Right lung (tissue), 10 donors: ENCODE measurements at places on chromosomes 13 and 19. TPM values are rescaled to one million over a fixed set of nuclear protein-coding genes. Genes with fewer than 3 reads are reported as not detected.

The HSH2D gene
- polyA plus RNA-seq = 2.2 TPM

The ASPDH gene
- polyA plus RNA-seq = 2.2 TPM

The LMTK3 gene
- polyA plus RNA-seq = 4.0 TPM

The CERS1 gene
- 3.5 TPM for polyA plus RNA-seq

The UPK1A gene
- not detected for polyA plus RNA-seq

The TUBA3C gene
- not detected for polyA plus RNA-seq

The C19orf81 gene
- 0.45 TPM for polyA plus RNA-seq

The NLRP11 gene
- polyA plus RNA-seq = not detected

DNA sequence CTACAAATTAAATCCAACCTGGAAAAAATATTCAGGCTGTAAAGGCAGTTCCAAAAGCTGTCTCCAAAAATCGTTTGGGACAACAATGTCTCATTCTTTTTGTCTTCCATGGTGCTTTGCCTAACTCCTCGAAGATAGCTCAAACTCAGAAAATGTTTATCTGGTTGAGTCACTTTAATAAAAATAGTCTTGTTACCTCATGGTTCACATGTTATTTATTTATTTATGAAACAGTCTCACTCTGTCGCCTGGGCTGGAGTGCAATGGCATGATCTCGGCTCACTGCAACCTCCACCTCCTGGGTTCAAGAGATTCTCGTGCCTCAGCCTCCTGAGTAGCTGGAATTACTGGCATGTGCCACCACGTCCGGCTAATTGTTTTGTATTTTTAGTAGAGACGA, 4.9 kb upstream of the BRD4 start:
- no peak for DNase-seq

- DNase-seq = no peak
These were observed 5.8 kb upstream of the TMC4 start for GRCh38 chr19:54178581-54179261.

DNA sequence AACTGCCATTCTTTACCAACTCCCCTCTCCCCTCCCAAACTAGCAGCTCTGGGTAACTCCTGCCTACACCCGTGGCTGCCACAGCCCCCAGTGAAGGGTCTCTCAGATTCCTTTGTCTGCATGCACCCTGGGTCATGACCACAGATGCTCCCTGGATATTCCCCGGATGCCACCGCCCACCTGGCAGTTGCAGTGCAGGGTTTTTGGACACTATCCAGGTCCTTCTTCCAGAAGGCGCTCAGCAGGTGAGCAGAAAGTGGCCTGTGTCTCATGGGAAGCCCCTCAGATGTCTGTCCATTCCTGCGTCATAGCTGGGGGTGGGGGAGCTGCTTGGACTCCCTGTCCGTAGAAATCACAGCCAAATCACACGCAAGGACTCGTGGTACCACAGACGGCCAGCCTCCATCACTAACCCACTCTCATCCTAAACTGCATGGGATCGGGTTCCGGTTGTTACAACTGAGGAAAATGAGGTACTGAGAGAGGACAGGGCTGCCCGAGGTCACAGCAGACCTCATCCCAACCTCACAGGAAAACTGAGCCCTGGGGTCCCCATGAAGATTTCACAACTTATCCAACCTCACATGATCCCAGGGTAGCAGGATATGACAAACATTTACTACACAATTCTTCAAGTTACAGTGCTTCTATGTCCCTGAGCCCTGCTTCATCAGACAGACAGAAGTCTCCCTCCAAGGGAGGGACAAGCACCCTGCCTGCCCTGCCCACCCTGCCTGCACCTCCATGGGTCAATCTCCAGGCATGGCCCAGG, 38.6 kb downstream of the ELL start:
- no peak for DNase-seq

GRCh38 chr13:62931853-62932252, 1516.2 kb upstream of the PCDH20 start:
- no peak for DNase-seq

DNA sequence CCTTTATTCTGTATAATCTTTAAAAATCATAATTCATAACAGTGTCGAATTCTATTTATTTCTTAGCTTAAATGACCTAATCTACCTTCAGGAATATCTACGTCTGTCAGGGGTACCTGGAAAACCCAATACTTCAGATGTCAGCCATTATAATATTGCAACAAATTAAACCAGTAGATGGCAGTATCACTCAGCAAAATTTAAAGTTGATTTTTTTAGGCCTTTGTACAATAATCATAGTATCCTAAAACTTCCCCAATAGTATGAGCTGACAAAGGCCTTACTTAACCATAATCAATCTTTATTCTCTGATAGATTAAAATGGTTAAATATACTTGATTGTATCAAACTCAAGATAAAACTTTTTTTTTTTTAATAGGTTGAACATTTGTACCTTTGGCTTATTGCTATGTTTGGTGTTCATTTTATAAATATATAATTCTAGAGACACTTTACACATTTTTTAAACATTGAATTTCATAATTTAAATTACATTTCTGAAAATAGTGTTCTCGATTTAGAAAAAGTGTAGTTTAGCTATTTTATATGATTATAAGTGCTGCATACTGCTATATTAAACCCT, 830.2 kb upstream of the SPRY2 start:
- DNase-seq = peak; percentile 5

DNA sequence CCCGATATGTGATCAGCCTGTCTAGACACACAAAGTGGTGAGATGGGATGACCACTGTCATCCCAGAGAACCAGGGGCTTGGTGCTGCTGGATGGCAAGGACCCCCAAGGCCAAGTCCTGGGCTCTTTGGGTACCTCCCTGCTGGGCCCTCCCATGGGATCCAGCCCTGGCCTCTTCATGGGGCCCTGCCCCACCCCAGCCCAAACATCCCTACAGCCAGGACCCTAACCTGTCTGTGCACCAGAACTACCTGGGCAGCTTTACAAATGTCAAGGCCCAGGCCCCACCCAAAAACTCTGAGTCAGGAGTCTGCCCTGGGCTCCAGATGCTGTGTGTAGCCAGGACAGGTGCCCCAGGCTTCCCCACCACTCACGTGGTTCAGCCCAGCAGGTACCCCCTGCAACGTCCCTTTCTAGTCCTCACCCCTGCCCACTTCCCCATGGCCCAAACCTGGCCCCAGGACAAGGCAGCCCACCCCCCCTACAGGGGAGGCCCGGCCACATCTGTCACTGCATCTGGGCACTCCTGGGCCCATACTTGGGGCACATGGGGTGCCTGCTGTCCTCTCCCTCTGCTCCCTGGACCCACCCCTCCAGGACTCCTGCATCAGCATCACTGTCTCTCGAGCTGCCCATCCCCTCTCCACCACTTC, 233.5 kb downstream of the TUBA3C start:
- DNase-seq = no peak

GRCh38 chr13:31236211-31236786, 36.5 kb downstream of the B3GLCT start:
- peak; percentile 7 for DNase-seq

GRCh38 chr19:33675501-33676124, 53.9 kb downstream of the CHST8 start:
- no peak for DNase-seq

DNA sequence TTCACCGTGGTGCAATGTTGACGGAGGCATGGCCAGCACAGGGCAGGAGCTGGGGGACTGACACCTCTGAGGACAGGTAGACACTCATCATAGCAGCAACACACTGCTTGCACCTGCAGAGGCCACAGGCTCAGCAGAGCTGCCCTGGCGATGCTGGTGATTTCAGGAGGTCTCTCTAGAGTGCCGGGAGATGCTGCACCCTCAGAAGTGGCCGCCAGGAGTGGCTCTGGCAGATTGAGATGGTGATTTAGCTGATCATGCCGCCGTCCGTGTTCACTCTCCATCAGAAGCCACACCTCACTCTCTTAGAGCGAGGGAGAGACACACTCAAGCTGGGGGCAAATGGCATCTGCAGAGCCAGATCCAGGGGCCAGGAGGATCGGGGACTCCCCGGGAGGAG, 244.6 kb upstream of the SGCG start:
- no peak for DNase-seq

DNA sequence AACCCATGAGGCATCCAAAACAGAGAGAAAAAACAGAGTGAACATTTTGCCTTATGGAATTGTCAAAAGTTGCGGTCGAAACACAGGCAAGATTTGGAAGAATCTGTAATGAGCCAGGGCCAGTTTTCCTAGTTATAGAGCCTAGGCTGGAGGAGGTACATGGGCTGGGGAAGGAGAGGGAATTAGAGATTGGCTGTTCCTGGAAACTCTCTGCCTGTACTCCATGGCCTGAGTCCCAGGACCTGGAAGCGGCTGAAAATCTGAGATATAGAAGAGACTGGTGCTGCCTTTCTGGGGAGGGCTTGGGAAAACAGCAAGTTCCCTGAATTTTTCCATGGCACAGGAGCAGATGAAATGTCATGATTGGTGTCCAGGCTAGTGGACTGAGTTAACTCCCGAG, 122.8 kb upstream of the KLF12 start:
- DNase-seq = no peak

DNA sequence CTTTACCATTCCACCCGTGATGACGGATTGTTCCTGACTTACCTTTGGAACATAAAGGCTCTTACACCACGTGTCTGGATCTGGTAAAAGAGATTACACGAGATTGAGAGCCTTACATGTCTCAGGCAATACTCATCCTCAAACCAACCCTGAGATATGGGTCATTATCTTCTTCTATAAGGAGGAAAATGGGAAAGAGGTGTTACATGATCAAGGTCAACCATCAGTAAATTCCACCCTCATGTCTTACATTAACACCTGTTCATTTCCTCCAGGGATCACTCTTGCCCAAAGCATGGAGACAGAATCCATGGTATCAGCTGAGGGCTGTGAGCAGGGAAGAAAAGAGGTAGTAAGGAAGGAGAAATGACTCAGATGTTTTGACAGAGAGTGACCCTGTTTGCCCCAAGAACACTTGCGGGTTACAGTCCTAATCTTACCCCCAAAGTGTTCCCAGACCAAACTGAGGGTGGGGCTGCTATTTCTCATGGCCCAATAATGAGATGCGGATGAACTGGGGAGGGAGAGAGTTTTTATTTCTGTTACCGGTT, 19.6 kb downstream of the LILRB4 start:
- DNase-seq = no peak

DNA sequence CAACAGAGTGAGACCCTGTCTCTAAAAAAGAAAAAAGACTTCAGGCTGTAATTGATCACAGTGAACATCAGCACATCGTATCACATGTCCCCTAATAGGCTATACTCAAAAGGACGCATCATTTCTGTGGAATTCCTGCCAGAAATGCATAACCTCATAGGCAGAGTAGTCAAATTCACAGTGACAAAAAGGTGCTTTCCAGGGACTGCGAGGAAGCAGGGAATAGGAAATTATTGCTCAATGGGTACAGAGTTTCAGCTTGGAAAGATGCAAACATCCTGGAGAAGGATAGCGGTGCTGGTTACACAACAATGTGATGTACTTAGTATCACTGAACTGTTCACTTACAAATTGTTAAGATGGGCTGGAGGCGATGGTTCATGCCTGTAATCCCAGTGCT, 41.1 kb upstream of the MRI1 start:
- DNase-seq = no peak

- DNase-seq = no peak
These were observed 122.0 kb downstream of the OLFM4 start for GRCh38 chr13:53150568-53150967.

GRCh38 chr13:36680913-36681312, 7.1 kb downstream of the SERTM1 start:
- DNase-seq = no peak

GRCh38 chr19:49855676-49856573, 5.0 kb downstream of the PTOV1 start:
- DNase-seq = no peak

DNA sequence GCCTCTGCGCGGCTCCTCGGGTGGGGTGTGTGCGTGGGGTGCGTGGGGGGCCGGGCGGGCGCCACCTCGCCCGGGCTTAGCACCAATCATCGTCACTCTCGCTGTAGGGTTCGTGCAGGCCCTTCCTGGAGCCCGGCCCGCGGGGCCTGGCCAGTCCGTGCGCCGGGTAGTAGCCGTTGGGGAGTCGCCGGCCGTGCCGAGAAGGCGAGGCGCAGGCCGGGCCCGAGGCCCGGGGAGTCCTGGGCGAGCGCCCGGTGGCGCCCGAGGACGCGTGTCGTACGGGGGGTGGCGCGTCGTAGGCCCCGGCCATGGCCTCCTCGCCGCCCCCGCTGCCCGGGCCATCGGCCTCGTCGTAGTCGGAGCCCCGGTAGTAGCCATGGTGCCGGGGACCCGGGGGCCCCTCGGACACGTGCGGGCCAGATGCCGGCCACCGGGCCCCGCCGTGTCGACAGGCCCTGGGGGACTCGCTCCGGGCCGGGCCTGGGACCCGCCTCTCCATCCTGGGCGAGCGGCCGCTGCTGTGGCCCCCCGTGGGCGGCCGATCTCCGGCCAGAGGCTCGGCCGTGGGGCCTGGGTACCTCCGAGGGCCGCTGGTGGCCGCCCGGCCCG, 57.1 kb downstream of the IER2 start:
- DNase-seq = no peak

DNA sequence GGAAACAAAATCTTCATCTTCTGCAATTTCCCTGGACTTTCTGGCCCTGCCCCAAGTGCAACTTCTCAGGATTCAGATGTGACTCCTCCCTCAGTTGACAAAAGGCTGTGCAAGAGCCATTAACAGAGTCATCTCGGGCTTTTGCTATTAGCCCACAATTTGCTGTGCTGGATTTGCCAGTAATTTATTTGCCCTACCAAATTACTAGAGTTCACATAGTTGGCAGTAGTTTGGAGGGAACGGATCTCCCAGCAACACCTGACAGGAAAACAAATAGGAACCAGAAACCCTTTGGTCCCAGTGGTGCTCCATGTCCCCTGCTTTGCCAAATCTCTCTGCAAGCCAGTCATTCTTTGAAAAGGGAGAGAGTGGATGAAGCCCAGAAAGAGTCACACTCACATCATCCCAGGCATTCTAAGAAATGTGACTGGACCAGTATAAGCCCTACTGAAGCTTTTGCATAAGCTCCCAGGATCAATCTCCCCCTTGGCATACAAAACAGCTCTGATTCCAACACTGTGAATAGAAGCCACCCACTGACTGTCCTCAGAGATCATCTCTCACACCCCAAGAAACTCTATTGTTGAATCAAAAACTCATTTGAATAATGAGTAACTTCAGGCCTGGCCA, 350.1 kb upstream of the NBEA start:
- no peak for DNase-seq

- DNase-seq = no peak
These were observed 231.9 kb downstream of the COG6 start for GRCh38 chr13:39887387-39887786.

DNA sequence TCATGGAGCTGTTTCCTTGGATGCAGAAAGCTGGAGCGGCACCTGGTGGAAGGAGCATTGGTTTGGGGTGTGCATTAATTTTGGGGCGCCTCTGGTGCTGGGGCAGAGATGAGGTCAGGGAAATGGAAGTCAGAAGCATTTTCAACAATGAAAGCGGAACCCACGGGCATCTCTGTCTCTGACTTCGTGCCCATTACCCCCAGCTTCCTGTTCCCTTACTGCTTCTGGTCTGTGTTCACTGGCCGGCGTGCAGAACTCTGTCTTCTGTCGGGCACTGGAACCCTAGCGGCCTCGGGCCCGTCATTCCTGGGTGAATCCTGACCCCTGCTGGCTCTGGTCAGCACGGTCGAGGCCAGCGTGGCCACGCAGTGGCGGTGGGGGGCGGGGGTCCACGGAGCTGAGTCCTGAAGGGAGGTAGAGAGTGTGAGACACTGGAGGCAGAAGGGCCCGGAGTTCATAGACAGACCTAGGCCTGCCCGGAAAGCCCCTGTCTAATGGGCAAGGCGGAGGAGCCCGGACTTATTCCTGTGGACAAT, 7.9 kb upstream of the LINGO3 start:
- no peak for DNase-seq
